LHCN-M2 (cell line): ENCODE measurements at places on chromosomes 12 and 14.
A peak's percentile ranks its signal among the peaks of the same experiment; 100 is the strongest.

- DNase-seq: no peak
These were observed 8.9 kb upstream of the B4GALNT1 start for GRCh38 chr12:57641699-57642442.

DNA sequence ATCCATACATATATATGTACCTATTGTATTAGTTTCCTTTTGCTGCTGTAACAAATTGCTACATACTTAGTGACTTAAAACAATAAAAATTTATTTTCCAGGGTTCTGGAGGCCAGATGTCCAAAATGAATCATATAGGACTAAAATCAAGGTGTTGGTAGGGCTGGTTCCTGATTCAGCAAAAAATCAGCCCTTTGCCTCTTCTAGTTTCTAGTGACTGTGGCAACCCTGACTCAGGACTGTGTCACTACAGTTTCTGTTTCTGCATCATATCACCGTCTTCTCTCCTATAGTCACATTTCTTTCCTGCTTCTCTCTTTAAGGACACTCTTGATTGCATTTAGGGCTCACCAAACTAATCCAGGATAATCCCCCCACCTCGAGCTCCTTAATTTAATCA, 386.3 kb upstream of the TBX3 start:
- DNase-seq: no peak

- DNase-seq: no peak
These were observed 82.0 kb upstream of the OTOGL start for GRCh38 chr12:80017261-80017870.

- DNase-seq: peak; percentile 14
These were observed 332.0 kb downstream of the PAWR start for GRCh38 chr12:79358716-79359300.

DNA sequence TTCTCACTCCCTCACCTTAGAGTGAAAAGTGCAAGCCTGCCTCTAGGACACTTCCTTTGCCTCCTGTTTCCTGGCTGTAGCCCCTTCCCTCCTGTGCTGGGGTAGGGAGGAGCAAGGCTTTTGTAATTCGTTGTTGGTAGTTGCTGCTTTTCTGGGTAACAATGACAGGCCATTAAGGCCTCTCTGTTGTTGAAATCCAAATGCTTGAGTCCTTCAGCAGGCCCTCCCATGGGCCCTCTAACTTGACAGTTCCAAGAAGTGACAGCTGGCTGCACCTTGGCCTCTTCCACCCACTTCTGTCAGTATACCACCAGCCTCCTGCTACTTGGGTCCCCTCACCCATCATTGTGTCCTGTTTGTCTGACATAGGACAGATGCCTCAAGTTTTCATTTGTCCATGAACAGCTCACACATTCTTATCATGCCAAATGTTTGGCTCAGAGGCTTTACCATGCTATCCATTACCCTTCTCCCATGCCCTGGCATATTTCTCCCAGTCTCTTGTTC, 103.7 kb upstream of the PDE3A start:
- DNase-seq: peak; percentile 49

DNA sequence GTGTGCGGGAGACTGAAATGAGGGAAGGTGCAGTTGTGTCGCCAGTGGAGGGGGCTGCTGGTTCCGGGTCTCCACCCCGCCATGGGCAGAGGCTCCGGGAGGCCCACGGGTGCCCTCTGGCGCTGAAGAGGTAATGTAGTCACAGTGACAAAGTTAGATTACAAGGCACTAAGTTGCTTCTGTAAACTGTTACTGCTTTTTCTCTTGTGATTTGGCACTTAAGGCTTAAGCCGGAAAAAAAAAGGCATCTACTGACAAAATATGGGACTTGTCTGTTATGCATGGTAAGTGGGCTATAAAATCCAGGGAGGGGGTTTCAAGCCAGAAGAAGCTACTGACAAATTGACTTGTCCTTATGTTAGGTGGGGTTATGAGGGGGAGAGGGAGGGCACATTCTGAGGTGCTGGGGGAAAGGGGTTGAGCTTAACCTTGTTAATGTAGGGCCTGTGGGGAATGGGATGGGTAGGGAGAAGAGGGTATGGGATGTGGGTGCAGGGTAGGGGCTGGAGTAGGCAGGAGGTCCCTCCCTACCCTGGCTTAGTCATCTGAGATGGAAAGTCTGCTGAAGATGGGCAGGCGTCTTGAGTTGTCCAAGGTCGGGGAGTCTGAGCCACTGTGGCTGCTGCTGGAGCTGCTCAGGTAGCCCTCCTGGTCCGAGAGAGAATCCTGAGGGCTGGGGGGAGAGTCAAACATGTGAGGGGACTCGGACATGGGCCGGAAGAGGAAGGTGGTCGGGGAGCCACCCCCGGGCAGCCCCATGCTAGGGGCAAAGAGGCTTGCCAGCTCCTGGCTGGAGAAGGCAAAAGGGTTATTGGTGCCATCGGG, 3.7 kb downstream of the ZFP36L1 start:
- peak; percentile 78 for DNase-seq

- no peak for DNase-seq
These were observed 5.2 kb downstream of the AVIL start for GRCh38 chr12:57813111-57813970.

DNA sequence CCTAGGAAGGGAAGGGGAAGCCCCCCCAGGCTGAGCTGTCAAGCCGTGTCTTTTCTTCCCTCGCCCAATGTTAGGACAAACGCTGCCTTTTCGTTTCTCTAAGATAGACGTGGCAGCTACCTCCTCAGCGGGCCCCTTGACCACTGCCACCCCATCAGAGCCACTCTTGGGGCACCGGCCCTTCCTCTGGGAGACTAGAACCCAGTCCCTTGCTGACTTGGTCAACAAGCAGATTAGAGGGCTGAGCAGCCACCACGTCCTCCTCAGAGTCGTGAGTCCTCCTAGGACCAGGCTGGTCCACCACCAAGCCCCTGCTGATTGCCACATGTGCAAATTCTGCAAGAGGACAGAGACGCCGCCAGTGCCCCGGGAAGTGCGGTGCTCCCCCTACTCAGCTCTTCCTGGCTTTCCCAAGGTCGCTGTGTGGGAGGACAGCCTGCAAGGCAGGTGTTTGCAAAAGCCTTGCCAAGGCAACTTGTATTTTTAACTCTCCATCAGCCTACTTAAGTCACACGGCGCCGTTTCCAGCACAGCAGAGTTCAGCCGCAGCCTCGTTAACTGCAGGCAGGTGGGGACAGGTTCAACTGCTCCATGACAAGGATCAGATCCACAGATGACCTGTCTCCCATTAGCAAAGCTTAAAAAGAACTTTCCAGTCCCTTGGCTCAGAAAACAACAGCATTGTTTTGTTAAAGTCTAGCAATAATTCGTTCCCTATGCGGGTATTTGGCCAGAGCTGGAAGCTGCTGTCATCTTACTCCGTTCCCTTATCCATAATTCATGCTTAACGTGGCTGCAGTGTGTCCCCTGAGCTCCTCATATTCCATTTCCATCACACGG, 65.6 kb downstream of the TESC start:
- no peak for DNase-seq

GRCh38 chr14:99654235-99654985, 9.5 kb downstream of the HHIPL1 start:
- DNase-seq: peak; percentile 60

GRCh38 chr12:42482748-42483520, 106.6 kb downstream of the PRICKLE1 start:
- peak; percentile 47 for DNase-seq

DNA sequence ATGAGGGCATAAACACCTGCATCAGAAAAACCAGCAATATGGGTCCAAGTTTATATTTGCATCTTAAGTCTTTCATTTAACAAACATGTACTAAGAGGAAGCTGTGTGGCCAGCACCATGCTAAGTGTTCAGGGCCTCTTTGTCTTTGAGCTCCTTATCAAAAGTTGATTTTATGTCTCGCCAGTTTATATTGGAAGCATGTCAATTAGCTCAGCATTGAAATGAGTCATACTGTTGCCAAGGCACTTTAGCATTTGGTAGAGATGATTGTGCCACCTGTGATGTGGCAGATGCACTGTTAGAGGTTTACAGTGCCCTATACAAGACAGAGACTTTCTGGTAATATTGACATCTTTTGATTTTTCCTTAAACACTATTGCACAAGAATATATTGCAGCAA, 68.5 kb downstream of the BHLHE41 start:
- peak; percentile 80 for DNase-seq

DNA sequence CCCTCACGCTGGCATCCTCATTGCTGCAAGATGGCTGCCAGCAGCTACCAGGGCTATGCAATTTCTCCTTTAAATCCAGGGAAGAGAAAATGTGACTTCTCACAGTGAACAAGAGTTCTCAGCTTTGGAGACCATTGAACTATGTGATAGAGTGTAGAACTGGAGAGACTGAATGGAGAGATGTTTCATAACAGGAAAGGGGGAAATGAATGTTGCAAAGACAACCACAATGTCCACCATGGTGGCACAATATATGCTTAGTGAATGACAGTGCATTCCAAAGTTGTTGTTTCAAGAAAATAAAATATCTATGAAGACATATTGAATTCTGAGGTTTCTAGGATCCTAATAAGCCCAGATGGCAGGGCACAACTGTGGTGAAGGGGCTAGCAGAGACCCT, 13.2 kb upstream of the COCH start:
- peak; percentile 14 for DNase-seq

GRCh38 chr12:27665704-27666103, 30.5 kb upstream of the REP15 start:
- no peak for DNase-seq

DNA sequence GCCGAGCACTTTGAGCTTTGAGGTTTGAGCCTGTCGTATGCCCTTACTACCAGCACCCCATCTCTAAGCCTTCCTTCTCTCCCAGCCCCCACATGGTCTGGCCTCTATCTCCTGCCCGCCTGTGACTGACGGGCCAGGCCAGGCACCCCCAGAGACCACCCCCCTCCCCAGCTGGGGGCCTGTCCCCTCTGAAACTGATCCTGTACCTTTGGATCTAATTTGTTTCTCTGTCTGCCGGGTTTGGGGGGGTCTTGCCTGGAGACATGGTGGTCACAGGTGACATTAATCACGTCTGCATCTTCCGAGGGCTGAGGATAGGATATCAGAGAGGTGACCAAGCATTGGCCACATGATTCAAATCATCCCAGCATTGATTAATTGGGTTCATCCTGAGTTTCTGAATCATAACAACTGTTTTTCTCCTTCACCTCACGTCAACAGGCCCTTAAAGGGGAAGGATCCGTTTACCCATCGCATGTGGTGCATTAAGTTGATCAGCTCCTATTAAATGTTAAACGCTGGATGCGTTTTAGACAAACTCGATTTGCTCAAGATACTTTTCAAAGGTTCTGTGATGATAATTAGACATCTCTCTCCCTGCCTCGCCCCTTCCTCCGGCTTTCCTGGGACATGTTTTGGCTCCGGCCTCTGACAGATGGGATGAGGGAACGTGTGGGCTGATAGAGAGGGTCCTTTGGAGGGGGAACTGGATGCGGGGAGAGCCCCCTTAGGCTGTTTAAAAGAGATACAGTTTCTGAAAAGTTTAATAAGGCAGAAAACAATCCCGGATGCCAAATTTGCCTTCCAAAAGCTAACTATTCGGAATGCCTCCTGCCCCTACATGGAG, 63.3 kb upstream of the TBX3 start:
- no peak for DNase-seq

- no peak for DNase-seq
These were observed 72.5 kb upstream of the SLC38A2 start for GRCh38 chr12:46445093-46445492.

DNA sequence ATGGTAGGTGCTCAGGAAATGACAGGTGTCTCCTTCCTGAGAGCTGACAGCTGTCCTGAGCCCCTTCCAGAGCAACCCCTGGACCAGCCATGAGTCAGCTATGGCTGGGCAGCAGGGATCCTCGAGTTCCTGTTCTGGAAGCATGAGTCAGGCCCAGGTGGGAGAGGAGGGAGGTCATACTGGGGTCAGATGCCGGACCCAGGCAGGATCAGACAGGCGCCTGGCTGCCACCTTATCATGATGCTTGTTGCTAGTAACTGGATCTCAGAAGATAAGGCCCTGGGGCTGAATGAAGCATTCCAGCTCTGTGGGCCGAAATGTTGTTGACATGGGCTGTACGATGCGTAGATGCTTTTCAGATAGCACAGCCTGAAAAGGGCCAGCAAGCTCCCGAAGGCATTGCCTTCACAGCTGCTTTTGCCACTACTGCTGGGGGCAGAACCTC, 17.4 kb upstream of the KRT7 start:
- peak; percentile 83 for DNase-seq

DNA sequence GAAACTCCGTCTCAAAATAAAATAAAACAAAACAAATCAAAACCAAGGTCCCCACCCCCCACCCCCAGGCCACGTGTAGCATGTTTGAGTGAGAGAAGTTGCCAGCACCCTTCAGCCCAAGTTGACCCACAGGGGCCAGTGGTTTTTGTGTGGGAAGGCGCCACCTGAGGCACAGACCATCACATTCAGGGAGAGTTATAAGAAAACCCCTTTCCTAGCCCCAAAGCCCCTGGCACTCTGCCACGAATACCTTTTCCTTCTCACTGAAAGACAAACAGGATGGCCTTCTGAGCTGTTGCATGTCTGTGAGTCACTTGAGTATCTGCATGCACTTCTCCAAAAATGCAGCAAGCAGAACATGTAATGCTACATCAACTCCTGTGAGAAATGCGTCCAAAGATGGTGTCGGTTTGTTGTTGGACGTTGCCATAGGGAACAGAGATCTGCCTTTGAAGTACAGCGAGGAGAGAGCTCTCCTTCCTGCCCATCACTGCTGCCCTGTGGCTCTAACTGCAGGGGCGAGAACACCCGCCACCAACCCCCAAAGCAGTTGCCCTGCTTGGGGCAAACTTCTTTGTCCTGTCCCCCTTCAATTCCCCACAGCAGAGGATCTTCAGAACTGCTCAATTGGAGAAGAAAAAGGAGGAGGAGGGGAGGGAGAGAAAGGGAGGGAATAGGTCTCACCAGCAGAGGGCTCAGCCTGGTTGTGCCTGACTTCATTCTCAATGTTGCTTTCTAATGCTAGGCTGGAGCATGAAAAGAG, 2.7 kb upstream of the TRAF3 start:
- peak; percentile 59 for DNase-seq

- DNase-seq: no peak
These were observed 46.4 kb downstream of the KRT80 start for GRCh38 chr12:52145228-52146088.

- no peak for DNase-seq
These were observed 72.8 kb downstream of the PITPNM2 start for GRCh38 chr12:123078120-123078465.

GRCh38 chr12:26318661-26319068, 123.3 kb downstream of the SSPN start:
- peak; percentile 92 for DNase-seq

DNA sequence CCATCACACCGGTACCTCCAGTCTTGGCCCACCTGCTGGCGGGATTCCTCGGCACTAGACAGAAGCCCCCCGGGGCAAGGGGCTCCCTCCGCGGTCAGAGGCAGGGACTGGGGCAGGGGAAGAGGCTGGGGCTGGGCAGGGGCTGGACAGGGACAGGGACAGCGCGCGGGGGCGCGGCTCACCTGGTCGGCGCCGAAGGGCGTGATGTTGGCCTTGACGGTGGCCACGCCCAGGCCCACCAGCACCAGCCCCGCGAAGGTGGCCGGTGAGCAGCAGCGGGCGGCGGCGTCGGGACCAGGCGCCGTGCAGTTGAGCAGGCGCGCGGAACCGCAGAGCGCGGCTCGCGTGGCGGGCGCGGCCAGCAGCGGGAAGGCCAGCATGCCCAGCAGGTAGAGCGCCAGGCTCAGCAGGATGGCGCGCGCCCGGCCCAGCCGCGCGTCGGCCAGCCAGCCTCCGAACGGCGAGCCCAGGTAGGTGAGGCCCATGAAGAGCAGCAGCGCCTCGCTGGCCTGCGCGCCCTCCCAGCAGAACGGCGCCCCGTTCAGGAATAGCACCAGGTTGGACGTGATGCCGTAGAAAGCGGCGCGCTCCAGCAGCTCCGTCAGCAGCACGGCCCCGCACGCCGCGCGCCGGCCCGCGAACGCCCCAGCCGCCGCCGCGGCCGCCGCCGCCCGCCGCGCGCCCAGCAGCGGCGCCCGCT, 392 bp downstream of the SLC15A4 start:
- no peak for DNase-seq
